ENCODE measurements at places on chromosomes 16 and 17.

- H3K4me3 ChIP-seq, result no peak overlapping the region
- DNase-seq, result no peak
- peaks cover 71% of the 10 kb centered on the region for H3K27me3 ChIP-seq
- peaks cover 8% of the 10 kb centered on the region for H3K4me1 ChIP-seq
These were observed 1.1 kb upstream of the TEKT3 start for GRCh38 chr17:15342460-15342859.

DNA sequence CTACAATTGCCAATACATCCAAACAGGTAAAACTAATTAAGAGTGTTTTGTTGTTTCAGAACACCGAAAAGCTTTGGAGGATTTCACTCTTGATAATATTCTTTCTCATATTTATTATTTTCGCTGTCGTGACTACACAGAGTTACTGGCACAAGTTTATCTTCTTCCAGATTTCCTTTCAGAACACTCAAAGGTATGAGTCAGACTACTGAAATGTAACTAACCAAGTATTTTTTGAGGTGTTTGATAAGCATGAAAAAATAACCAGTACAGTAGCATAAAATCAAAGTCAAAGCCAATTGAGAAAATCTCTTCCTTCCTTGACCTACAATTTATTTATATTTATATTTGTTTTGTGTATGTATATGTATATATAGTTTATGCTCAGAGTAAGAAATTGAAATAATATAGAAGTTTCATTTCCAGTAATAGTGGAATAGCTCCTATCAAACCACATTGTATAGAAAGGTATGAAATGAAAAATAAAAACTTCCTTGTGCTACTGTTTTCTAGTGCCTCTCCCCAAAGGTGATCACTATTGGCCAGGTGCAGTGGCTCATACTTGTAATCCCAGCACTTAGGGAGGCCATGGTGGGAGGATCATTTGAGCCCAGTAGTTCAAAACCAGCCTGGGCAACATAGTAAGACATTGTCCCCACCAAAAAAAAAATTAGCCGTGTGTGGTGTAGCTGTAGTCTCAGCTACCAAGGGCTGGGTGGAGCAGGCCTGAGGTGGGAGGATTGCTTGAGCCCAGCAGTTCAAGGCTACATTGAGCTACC is 10.9 kb downstream of the RAD51C start:
- H3K27ac ChIP-seq, result no peak overlapping the region
- H3K36me3 ChIP-seq, result peaks cover 16% of the 10 kb centered on the region
- peak; percentile 32 for DNase-seq
- H3K4me1 ChIP-seq, result no peaks in the 10 kb centered on the region
- no peaks in the 10 kb centered on the region for H3K27me3 ChIP-seq

DNA sequence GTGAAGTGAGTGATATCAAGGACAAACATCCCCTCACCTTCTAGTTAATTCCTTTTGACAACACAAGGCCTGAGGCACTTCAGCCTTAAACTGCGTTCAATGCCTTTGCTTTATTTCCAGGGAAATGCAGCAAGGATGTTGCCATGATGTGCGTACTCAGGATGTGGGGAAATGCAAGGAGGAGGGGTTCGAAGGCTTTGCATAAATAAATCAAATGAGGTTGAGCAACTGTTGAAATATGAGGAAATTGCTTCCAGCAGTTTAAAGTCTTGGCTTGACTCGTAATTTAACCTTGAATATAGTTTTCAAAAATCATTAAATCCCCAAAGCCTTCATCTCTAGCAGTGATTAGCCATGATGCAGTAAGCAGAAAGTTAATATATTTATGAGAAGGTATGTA is 81.8 kb upstream of the CCL2 start:
- no peak overlapping the region for H3K4me3 ChIP-seq
- no peaks in the 10 kb centered on the region for H3K27me3 ChIP-seq
- DNase-seq, result peak; percentile 59
- peaks cover 13% of the 10 kb centered on the region for H3K4me1 ChIP-seq
- no peak overlapping the region for H3K27ac ChIP-seq

DNA sequence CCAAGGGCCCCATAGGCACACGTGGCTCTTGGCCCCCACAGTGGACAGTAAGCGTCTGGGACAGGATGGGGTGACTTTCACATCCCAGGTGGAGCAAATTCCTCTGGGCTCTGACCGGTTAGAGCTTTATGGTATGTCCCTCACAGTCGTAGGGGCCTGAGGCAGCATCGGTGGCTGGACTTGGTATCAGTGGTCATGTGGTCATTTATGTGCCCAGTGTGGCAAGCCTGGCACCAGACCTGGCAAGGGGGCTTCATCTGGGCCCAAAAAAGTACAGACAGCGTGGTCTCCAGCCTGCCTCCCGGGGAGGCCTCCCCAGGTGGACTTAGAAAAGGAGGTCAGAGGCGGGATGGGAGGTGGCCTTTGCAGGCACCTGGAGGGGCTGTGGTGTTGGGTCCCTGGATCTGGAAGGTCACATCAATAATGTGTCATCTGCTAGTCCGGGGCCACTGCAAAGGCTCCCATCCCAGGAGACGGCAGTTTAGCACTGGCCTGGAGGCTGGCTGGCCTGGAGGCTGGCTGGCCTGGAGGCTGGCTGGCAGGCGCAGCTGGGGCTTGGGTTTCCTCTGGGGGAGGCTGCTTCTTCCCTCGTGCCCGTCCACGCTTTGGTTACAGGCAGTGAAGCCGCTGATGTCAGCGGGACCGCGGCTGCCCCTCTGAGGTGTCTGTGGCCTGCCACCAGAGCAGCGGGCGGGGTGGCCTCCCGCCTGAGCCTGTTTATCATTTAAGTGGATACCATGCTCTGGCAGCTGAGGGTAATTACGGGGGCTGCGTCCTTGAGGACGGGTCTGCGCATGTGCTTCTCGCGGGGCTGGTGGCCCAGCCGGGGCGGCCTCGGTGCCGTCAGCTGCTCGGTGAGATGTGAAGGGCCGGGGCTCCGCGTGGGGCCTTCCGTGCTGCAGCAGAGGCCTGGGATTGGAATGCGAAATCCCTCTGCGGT is 20.7 kb upstream of the CBX4 start:
- no peaks in the 10 kb centered on the region for H3K36me3 ChIP-seq
- H3K27me3 ChIP-seq, result no peaks in the 10 kb centered on the region
- H3K27ac ChIP-seq, result no peak overlapping the region
- no peaks in the 10 kb centered on the region for H3K4me1 ChIP-seq

GRCh38 chr17:5391678-5392077 is 27.8 kb downstream of the NUP88 start:
- H3K27me3 ChIP-seq, result no peaks in the 10 kb centered on the region
- no peaks in the 10 kb centered on the region for H3K4me1 ChIP-seq
- DNase-seq, result no peak
- H3K4me3 ChIP-seq, result no peak overlapping the region
- H3K36me3 ChIP-seq, result peaks cover 80% of the 10 kb centered on the region
